Stimulated activated CD4-positive, alpha-beta T cell treated with anti-CD3 and anti-CD28 coated beads, Interleukin-4, amount 100 ng/mL, for 48 hours (primary cell): ENCODE measurements at places on chromosomes 13 and 19.

DNA sequence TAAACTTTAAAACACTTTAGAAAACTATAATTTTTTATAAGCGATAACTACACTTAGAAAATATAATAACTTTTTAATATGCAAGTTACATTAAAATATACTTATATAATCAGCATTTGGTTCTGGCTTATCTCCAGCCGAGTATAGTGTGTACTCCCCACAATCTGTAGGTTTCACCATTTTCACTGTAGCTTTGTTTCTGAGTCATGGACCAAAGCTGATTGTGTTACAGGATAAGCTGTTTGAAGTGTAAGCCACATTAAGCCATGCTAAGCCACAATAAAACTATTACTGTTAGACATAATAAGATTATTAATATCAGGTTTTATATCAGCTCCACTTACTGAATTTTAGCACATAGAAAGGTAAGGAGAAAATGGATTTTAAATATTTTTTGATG, 43.8 kb downstream of the CCDC122 start:
- DNase-seq: no peak

DNA sequence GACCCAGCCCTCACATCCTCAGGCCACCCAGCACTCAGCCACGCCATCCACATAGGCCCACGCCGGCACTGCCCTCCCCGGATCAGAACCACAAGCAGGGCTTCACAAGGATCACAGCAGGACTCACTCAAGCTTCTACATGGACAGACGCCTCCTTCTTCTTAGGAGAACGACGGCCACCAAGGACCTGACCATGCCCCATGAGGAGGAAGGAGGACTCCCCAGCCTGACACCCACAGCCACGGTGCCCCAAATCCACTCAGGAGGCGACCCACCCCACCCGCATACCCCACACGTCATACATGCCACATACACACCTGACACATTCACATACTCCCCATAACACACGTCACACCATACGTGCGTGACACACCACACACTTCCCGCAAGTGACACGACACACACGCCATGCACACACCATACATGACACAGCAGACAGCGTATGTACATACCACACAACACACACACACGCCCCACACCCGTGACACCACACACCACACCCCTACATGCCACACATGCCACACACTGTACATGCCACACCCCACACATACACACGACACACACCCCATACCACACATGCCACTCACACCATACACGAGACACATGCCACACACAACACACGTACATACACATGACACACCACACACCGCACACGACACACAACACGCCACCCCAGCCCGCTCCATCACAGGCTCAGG, 50.4 kb downstream of the MLLT1 start:
- DNase-seq: no peak

- peak; percentile 44 for DNase-seq
Measured at GRCh38 chr13:105139380-105140285, 1395.8 kb downstream of the EFNB2 start.

DNA sequence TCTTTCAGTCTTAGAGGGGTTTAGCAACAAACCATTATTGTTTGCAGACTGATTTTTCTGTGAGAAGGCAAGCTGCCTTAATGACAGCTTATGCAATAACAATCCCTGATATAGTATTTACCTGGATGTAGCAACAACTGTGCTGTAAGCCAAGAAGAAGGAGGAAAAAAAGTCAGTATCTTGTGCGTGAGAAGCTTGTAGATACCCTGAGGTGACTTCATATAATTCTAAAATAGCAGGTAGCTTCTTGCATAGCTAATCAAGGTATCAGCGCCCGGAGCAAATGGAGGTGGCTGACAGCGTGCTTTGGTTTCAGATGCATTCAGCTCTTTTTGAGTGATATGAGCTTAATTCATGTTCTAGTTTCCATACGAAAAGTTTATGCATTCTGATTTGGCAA, 309.8 kb downstream of the KLF5 start:
- no peak for DNase-seq

- DNase-seq: no peak
Measured at GRCh38 chr13:27117158-27117557, 54.5 kb downstream of the USP12 start.

DNA sequence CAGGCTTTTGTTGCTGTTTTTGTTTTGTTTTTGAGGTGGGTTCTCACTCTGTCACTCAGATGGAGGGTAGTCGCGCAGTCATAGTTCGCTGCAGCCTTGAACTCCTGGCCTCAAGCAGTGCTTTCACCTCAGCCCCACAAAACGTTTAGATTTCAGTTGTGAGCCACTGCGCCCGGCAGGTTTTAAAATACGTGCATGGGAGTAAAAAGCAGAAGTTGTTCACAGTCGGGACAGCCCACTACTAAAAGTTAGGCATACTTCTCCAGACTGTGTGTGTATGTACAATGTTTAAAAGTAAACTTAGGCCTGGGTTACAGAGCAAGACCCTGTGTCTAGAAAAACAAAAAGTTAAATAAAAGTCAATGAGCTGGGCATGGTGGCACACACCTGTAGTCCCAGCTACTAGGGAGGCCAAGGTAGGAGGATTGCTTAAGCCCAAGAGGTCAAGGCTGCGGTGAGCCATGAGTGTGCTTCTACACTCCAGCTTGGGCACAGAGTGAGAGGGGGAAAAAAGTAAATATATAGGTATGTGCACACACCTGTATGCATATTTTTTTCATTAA, 6.1 kb downstream of the SAFB start:
- DNase-seq: no peak

DNA sequence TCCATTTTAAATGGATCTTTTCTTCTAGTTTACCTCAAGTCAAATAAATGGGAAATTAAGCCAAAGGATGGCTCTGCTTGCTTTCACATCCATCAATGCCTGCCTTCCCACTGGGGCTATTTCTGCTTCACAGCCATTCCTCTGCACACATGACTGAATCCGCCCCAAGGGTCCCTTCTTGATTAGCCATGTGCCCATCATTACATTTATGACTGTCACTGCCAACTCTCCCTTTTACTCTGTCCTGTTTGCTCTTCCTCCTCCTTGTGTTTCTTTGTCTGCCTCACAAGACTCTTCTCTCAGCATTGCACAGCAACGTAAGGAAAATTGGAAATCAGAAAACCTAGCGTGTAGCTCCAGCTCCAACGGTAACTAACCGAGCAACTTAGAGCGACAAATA, 410.2 kb downstream of the TBC1D4 start:
- no peak for DNase-seq

- no peak for DNase-seq
Measured at GRCh38 chr13:90710164-90710759, 637.2 kb upstream of the MIR17HG start.

GRCh38 chr19:7926021-7926726, at the start of gene CTXN1:
Gene CTXN1, minus strand, starts transcription at chr19:7926135. Its CDS starts 597 bp downstream, at chr19:7925538.
- DNase-seq: peak; percentile 76

DNA sequence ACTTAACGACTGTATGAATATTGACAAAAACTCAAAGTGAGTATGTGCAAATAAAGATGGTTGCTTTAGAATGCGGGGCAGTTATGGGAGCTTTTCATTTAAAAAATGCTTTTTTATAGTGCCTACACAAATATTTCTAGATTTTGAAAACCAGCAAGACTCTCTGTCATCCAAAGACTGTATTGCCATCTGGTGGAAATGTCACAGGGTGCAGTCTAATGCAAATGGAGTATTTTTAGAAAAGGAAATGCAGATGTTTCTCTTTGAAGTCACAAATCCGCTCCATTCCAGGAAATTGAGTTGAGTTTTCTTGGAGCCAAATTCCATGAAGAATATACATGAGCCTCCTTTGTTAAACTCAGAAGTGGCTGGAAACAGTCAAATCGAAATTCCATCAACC, 2.3 kb upstream of the C1QTNF9B start:
- no peak for DNase-seq

- DNase-seq: no peak
Measured at GRCh38 chr13:28137596-28137995, 749 bp upstream of the PAN3 start.

DNA sequence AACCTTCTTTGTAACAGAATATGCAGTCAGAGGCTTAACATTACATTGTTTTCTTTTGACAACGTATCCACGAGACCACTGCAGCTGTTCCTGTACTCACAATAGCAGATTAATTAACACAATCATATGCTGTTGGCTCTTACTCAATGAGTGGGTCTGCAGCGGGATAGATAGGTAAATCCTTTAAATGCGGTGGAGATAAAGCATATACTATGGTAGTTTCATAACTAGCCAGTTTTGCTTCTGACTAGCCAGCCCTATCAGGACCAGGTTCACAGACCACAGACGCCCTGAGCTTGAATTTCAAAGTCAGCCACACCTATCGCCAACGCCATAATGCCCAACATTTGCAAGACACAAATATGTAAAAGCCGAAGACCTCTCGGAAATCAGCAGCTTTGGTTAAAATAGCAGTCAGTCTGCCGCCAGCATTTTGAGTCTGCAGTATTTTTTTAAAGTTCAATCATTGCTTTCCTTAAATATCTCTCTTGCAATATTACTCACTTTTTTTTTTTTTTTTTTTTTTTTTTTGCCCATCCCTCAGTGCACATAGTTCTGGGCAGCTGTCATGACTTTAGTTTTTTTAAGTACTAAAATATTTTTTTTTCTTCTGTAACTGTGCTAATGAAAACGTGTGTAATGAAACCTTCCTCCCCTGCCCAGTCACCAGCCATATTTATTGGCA, 120.5 kb downstream of the ZNF536 start:
- no peak for DNase-seq

- no peak for DNase-seq
Measured at GRCh38 chr13:94305033-94305432, 174.4 kb downstream of the DCT start.

DNA sequence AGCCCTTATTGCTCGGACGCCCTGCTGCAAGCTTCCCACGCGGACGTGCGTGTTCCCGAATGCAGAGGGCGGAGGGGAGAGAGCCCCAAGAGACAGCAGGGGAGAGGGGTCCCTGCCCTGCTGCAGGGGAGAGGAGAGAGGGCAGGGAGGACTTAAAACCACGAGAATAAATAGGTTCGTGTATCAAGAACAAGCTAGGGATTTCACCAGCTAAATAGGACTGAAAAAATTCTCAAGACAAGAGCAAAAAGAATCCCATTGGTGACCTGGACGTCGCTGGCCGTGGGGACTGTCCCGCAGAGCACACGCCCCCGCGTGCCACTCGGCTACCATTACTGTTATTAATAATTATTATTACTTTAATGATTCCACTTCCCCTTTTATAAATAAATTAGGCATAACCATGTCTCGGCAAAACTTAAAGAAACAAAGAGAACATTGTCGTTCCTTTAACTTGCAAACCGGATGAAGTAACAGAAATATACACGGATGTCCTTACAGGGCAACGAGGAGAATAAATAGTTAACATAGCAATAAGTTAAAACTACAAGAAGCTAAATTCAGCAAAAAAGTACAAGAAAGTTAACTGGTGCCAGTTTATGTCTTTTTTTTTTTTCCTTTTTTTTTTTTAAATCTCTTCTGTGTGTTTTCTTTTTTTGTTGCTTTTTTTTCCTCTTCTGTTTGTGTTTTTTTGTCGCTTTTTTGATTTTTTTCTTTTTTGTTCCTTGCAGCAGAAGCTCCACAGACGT, 16.6 kb downstream of the PRKCSH start:
- DNase-seq: no peak

GRCh38 chr13:35136585-35136984, 194.5 kb downstream of the NBEA start:
- no peak for DNase-seq

- DNase-seq: no peak
Measured at GRCh38 chr13:47044842-47045241, 148.0 kb upstream of the HTR2A start.

DNA sequence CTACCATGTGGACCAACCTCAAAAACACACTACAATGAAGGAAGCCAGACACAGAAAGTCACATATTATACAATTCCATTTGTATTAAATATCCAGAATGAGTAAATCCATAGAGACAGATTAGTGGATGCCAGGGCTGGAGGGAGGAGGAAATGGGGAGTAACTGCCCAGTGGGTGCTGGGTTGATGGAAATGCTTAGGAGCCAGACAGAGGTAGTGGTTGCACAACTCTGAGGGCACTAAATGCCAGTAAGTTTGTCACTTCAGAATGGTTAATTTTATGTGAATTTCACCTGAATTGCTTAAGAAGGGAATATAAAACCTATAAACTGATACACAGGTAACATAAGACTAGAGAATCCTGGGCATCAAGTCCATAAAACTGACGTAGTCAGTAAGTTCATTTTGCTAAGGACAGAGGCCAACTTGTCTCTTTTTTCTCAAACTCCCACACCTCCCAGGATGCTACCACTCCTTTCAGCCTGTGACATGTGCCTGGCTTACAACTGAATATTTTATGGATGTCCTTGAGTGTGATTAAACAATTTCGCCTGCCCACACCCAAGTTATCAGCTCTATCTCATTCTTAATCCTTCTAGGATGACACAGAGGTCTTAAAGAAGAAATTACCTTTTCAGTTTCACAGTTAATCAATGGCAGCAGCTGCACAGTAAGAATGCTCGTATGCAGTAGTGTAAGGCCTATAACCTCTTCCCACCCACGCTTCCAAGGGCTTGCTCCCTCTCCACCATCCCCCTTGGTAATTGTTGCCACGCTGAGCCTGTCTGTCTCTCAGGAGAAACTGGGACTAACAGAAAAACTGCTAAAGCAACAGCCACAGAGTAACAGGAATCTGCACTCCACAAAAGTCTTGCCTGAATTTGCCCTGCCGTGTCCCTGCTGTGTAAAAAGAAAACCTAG, 5.9 kb upstream of the MLNR start:
- DNase-seq: no peak

GRCh38 chr19:579842-580155, 7.4 kb downstream of the BSG start:
- DNase-seq: no peak

- no peak for DNase-seq
Measured at GRCh38 chr19:47756953-47757608, 11.7 kb downstream of the NOP53 start.

GRCh38 chr13:23600534-23600933, 30.3 kb downstream of the TNFRSF19 start:
- DNase-seq: no peak

- DNase-seq: no peak
Measured at GRCh38 chr13:113066746-113067145, 38.8 kb upstream of the F7 start.

DNA sequence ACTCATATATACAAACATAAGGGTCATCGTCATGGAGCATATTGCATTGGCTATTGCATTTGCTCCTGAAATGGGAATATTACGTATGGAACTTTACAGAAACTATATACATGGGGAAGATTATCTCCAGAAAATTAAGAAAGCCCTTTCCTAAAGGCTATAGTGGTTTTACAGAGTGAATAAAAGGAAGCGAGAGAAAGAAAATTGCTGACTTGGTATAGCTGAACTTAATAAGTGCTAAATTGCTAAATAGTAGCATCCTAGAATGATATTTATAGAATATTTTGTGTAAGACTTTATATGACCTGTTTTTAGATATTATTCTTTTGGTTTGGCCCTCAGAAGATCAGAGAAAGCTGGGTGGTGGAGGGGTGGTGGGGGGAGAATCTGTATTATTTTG, 114.6 kb downstream of the FLT1 start:
- no peak for DNase-seq

GRCh38 chr19:48627865-48628314, 8.6 kb downstream of the SPHK2 start:
- DNase-seq: no peak

GRCh38 chr19:35562336-35562735, 1.1 kb downstream of the ATP4A start:
- DNase-seq: no peak

- DNase-seq: no peak
Measured at GRCh38 chr13:112995395-112996191, 26.6 kb downstream of the MCF2L start.
